ENCODE measurements at places on chromosomes 4 and X. TPM values are rescaled to one million over a fixed set of nuclear protein-coding genes. Genes with fewer than 3 reads are reported as not detected.

Gene MAGEA8
- total RNA-seq: not detected

Gene TCP11X2
- not detected for total RNA-seq

Gene TMSB15B
- 3.2 TPM for total RNA-seq

Gene RS1
- total RNA-seq: not detected

Gene HSD17B13
- total RNA-seq: 1.2 TPM

Gene CLGN
- total RNA-seq: not detected

Gene AADAT
- total RNA-seq: 5.0 TPM

Gene SUPT20HL1
- total RNA-seq: not detected

Gene HDX
- total RNA-seq: 6.8 TPM

Gene GUCY1B1
- total RNA-seq: 17.4 TPM

Gene PAGE4
- total RNA-seq: not detected

Gene CFP
- total RNA-seq: 136 TPM

Gene SLC2A9
- 5.4 TPM for total RNA-seq

Gene IGSF1
- not detected for total RNA-seq

- H3K4me3 ChIP-seq: no peak overlapping the region
- DNase-seq: no peak
- H3K36me3 ChIP-seq: no peaks in the 10 kb centered on the region
- H3K27me3 ChIP-seq: no peaks in the 10 kb centered on the region
- H3K4me1 ChIP-seq: no peaks in the 10 kb centered on the region
Observed at GRCh38 chr4:90889171-90889570, 762.0 kb downstream of the CCSER1 start.

- no peak for DNase-seq
- H3K27ac ChIP-seq: peak overlapping the region; percentile 40
- H3K27me3 ChIP-seq: no peaks in the 10 kb centered on the region
- H3K36me3 ChIP-seq: peaks cover 2% of the 10 kb centered on the region
Observed at GRCh38 chr4:87087420-87087819, 133.0 kb downstream of the KLHL8 start.

- no peak overlapping the region for H3K27ac ChIP-seq
- H3K36me3 ChIP-seq: no peaks in the 10 kb centered on the region
- H3K4me3 ChIP-seq: no peak overlapping the region
- DNase-seq: no peak
Observed at GRCh38 chr4:77110730-77111129, 34.9 kb upstream of the CCNI start.

- DNase-seq: no peak
- no peaks in the 10 kb centered on the region for H3K27me3 ChIP-seq
- no peaks in the 10 kb centered on the region for H3K4me1 ChIP-seq
- H3K4me3 ChIP-seq: no peak overlapping the region
Observed at GRCh38 chr4:64911846-64912245, 502.6 kb upstream of the TECRL start.

DNA sequence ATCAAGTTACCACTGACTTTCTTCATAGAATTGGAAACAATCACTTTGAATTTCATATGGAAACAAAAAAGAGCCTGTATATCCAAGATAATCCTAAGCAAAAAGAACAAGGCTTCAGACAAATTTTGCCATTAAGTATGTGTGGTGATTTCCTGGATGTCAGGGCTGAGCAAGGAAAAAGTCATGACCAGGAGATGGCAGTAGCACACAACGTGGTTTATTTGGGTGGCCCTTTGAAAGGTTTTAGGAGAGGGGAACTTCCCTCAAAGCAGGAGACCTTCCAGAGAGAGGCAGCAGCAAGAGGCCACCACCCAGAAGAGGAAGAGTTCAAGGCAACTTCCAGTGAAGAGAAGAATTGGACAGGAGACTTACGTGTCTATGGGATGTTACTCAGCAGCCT, 18.1 kb upstream of the ZXDB start:
- H3K36me3 ChIP-seq: no peaks in the 10 kb centered on the region
- no peak overlapping the region for H3K4me3 ChIP-seq
- H3K27me3 ChIP-seq: no peaks in the 10 kb centered on the region
- H3K27ac ChIP-seq: no peak overlapping the region
- no peak for DNase-seq

DNA sequence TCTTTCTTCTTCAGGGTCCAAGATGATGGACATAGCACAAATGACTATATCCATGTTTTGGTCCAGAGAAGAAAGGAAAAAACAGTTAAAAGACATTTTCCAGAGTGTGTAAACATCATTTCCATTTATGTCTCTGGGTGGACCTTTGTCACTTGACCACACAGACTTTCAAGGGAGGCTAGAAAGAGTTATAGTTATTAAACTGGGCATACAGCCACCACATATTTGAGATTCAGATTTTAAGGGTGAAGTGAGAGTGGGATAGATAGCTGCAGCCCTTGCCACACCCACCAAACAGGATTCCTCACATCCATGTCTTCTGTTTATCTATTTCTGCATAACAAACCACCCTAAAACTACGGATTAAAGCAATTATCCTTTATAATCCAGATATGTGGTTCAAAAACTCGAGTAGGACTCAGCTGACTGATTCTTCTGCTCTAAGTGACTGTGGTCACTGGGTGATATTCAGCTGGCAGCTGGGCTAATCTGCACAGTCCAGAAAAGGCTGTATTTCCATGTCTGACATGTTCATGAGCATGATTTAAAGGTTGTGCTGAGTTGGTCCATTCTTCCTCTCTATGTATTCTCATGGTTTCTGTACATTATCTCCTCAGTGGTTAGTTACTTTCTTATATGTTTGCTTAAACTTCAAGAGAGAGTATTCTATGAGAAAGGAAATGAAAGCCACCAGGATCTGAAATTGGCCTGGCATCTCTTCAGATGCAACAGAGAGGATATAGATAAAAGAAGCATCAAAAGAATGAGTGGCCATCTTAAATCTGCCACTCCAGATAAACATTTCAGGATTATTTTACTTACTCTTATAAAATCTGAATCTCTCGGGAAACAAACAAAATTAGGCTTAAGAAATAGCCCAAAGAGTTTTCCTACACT, 459.8 kb upstream of the CTSO start:
- H3K36me3 ChIP-seq: no peaks in the 10 kb centered on the region
- no peak overlapping the region for H3K27ac ChIP-seq
- DNase-seq: no peak
- no peak overlapping the region for H3K4me3 ChIP-seq

- peak overlapping the region; percentile 85 for H3K4me3 ChIP-seq
- peak; percentile 80 for DNase-seq
- peak overlapping the region; percentile 92 for H3K27ac ChIP-seq
- H3K4me1 ChIP-seq: peaks cover 75% of the 10 kb centered on the region
Observed at GRCh38 chr4:143185253-143186107, 763 bp downstream of the USP38 start.

- H3K4me3 ChIP-seq: no peak overlapping the region
- H3K4me1 ChIP-seq: peaks cover 37% of the 10 kb centered on the region
- no peaks in the 10 kb centered on the region for H3K36me3 ChIP-seq
- H3K27ac ChIP-seq: no peak overlapping the region
- DNase-seq: no peak
Observed at GRCh38 chr4:15792974-15793373, 14.8 kb downstream of the CD38 start.

GRCh38 chr4:107799669-107800450, 24.9 kb upstream of the SGMS2 start:
- no peaks in the 10 kb centered on the region for H3K4me1 ChIP-seq
- no peaks in the 10 kb centered on the region for H3K36me3 ChIP-seq
- no peak overlapping the region for H3K27ac ChIP-seq
- no peak overlapping the region for H3K4me3 ChIP-seq
- H3K27me3 ChIP-seq: peaks cover 36% of the 10 kb centered on the region

- no peaks in the 10 kb centered on the region for H3K27me3 ChIP-seq
- H3K4me3 ChIP-seq: no peak overlapping the region
- H3K27ac ChIP-seq: no peak overlapping the region
- no peaks in the 10 kb centered on the region for H3K4me1 ChIP-seq
- H3K36me3 ChIP-seq: no peaks in the 10 kb centered on the region
- DNase-seq: no peak
Observed at GRCh38 chrX:31126205-31126604, 54.4 kb upstream of the FTHL17 start.

GRCh38 chrX:109987884-109988283, 15.0 kb upstream of the TMEM164 start:
- H3K4me3 ChIP-seq: no peak overlapping the region
- H3K4me1 ChIP-seq: no peaks in the 10 kb centered on the region

- H3K4me3 ChIP-seq: no peak overlapping the region
- H3K4me1 ChIP-seq: no peaks in the 10 kb centered on the region
- H3K27me3 ChIP-seq: no peaks in the 10 kb centered on the region
- H3K27ac ChIP-seq: no peak overlapping the region
Observed at GRCh38 chrX:134023851-134024281, 38.5 kb upstream of the GPC3 start.

GRCh38 chr4:54781756-54782155, 124.0 kb downstream of the KIT start:
- H3K27me3 ChIP-seq: no peaks in the 10 kb centered on the region
- DNase-seq: no peak
- H3K27ac ChIP-seq: no peak overlapping the region
- H3K36me3 ChIP-seq: no peaks in the 10 kb centered on the region
- H3K4me3 ChIP-seq: no peak overlapping the region
- no peaks in the 10 kb centered on the region for H3K4me1 ChIP-seq

DNA sequence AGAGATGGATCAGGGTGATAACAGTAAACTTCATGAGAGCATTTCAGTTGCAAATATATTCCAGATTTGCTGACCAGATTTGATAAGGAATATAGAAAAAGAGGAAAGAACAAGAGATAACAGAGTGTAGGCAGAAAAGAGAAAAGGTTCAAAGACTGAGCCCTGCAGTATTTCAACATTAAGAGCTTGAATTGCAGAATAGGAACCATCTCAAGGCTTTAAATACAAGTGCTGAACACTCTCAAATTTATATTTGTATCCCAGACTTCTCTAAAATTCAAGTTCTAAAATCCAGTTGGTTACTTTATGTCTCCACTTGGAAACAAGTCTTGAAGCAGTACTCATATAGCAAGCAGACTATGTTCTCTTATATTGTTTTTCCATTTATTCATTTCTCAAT, 9.7 kb upstream of the MYOZ2 start:
- peaks cover 3% of the 10 kb centered on the region for H3K4me1 ChIP-seq
- H3K4me3 ChIP-seq: no peak overlapping the region
- H3K36me3 ChIP-seq: no peaks in the 10 kb centered on the region
- H3K27ac ChIP-seq: no peak overlapping the region

- no peaks in the 10 kb centered on the region for H3K36me3 ChIP-seq
- H3K4me3 ChIP-seq: peak overlapping the region; percentile 76
- H3K27ac ChIP-seq: peak overlapping the region; percentile 62
- DNase-seq: no peak
- H3K27me3 ChIP-seq: no peaks in the 10 kb centered on the region
Observed at GRCh38 chrX:75156531-75156945, 455 bp upstream of the ABCB7 start.

- no peak overlapping the region for H3K27ac ChIP-seq
- no peak for DNase-seq
- H3K4me3 ChIP-seq: no peak overlapping the region
- no peaks in the 10 kb centered on the region for H3K27me3 ChIP-seq
- H3K4me1 ChIP-seq: no peaks in the 10 kb centered on the region
- no peaks in the 10 kb centered on the region for H3K36me3 ChIP-seq
Observed at GRCh38 chrX:12548746-12549145, 242.5 kb upstream of the PRPS2 start.

- no peaks in the 10 kb centered on the region for H3K27me3 ChIP-seq
- H3K4me1 ChIP-seq: no peaks in the 10 kb centered on the region
- H3K4me3 ChIP-seq: no peak overlapping the region
- H3K27ac ChIP-seq: no peak overlapping the region
Observed at GRCh38 chr4:81081156-81081555, 50.6 kb downstream of the BMP3 start.

DNA sequence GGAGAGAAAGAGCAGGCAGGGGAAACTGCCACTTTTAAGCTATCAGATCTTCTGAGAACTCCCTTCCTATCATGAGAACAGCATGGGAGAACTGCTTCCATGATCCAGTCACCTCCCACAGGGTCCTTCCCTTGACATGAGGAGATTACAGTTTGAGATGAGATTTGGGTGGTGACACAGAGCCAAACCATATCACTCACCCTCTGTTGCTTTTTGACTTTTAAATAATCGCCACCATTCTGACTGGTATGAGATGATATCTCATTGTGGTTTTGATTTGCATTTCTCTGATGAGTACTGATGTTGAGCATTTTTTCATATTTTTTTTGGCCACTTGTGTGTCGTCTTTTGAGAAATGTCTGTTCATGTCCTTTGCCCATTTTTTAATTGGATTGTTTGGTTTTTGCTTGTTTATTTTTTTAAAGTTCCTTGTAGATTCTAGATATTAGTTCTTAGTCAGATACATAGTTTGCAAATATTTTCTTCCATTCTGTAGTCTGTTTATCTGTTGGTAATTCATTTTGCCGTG, 6.5 kb upstream of the PAQR3 start:
- H3K27ac ChIP-seq: no peak overlapping the region
- no peaks in the 10 kb centered on the region for H3K27me3 ChIP-seq
- no peaks in the 10 kb centered on the region for H3K36me3 ChIP-seq
- DNase-seq: no peak
- no peak overlapping the region for H3K4me3 ChIP-seq
- no peaks in the 10 kb centered on the region for H3K4me1 ChIP-seq

GRCh38 chrX:30643313-30643821, 9.9 kb upstream of the GK start:
- H3K36me3 ChIP-seq: no peaks in the 10 kb centered on the region
- no peak overlapping the region for H3K4me3 ChIP-seq
- DNase-seq: no peak

- no peaks in the 10 kb centered on the region for H3K27me3 ChIP-seq
- H3K27ac ChIP-seq: no peak overlapping the region
- H3K36me3 ChIP-seq: no peaks in the 10 kb centered on the region
- DNase-seq: no peak
- H3K4me1 ChIP-seq: no peaks in the 10 kb centered on the region
- no peak overlapping the region for H3K4me3 ChIP-seq
Observed at GRCh38 chr4:168304744-168305459, 13.7 kb downstream of the DDX60 start.

DNA sequence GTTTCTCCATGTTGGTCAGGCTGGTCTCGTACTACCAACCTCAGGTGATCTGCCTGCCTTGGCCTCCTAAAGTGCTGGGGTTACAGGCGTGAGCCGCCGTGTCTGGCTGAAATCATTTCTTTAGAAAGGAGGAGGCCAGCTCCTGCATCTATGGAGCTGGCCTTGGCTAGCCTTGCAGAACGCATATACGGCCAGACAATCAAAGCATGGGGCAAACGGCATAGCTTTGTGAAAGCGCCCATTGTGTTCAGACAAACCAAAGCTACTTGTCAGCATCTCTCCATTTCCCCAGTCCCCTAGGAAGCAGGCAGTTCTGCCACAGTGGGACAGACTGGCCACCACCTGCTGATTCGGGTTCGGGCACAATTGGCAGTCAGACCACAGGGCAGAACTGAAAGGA, 48.9 kb upstream of the IQSEC2 start:
- H3K4me1 ChIP-seq: no peaks in the 10 kb centered on the region
- no peak overlapping the region for H3K4me3 ChIP-seq
- H3K27me3 ChIP-seq: no peaks in the 10 kb centered on the region
- H3K36me3 ChIP-seq: no peaks in the 10 kb centered on the region
- DNase-seq: no peak
- H3K27ac ChIP-seq: no peak overlapping the region
